ENCODE measurements at places on chromosomes 1 and 21.

GRCh38 chr1:224799083-224799482 is 130.4 kb upstream of the DNAH14 start:
- no peak for DNase-seq

DNA sequence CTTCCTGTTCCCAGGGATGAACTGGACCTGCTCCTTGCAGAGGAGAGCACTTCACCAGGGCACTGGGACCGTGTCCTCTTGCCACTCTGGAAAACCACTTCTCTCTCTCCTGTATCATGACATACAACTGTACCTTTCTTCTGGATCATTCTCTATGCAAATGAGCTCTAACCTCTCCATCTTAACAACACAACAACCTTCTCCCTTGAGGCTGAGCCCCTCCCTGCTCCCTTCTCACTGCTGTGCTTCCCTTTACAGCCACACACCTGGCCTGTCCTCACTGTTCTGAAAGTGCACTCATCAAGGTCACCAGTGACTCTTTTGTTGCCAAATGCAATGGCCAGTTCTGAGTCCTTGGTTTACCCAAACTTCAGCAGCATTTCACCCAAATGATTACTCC is 54.5 kb upstream of the MRPS6 start:
- DNase-seq: no peak

GRCh38 chr1:21873174-21873573 is 61.1 kb downstream of the LDLRAD2 start:
- DNase-seq: no peak

DNA sequence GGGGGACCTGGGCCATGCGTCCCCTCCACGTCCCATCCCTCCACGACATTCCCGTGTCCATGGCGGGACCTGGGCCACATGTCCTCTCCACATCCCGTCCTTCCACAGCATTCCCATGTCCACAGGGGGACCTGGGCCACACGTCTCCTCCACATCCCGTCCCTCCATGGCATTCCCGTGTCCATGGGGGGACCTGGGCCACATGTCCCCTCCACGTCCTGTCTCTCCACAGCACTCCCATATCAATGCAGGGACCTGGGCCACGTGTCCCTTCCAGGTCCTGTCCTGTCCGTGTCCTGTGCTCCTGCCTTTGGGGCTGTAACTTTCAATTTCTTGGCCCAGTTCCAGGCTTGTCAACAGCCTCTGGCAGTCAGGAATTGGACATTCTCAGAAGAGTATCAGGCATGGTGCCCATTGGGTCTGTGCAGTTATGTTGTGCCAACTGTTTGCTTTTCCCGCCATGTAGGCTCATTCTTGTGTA is 47.1 kb downstream of the WNT9A start:
- no peak for DNase-seq

All from CD4-positive, alpha-beta T cell treated with Interferon gamma for 1 hour (primary cell).